Naive thymus-derived CD4-positive, alpha-beta T cell (primary cell): ENCODE measurements at places on chromosomes 1 and 21. TPM values are rescaled to one million over a fixed set of nuclear protein-coding genes. Genes with fewer than 3 reads are reported as not detected.

DNA sequence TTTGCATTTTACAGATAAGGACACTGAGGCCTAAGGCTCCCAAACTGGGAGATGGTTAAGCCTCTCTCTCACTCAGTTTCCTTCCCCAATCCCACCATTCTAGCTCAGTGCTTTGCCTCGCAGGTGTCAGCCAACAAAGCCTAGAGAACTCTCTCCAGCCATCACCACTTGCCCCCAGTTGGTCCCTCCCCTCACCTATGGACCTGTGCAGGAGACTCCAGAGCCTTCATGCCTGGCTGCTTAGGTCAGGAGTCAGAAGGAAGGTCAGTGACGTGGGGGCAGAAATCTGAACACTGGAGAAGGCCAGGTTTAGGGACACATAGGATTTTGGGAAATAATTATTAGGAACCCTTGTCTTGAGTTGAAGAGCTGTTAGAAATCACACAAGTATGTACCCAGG, 295.3 kb downstream of the PTPRU start:
- H3K27ac ChIP-seq: no peak overlapping the region
- H3K4me1 ChIP-seq: no peaks in the 10 kb centered on the region
- DNase-seq: no peak
- no peak overlapping the region for H3K4me3 ChIP-seq
- no peaks in the 10 kb centered on the region for H3K27me3 ChIP-seq
- H3K36me3 ChIP-seq: no peaks in the 10 kb centered on the region

DNA sequence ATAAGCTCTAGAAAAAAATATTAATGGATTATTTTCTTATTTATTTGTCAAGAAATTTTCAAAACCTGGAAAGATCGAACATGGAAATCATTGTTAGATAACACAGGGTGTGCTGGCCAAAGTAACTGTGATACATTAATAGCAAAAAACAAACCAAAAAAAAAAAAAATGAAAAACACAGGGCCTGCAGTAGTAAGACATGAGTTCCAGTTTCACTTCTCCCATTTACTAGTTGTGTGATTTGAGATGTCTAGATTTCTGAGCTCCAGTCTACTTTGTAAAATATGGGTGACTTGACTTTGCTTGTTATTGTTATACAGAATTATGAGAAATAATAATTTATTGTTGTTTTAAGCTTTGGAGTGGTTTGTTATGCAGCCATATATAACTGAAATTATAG, 13.6 kb downstream of the FAM177B start:
- H3K36me3 ChIP-seq: no peaks in the 10 kb centered on the region
- H3K27ac ChIP-seq: no peak overlapping the region
- H3K4me3 ChIP-seq: no peak overlapping the region
- no peaks in the 10 kb centered on the region for H3K27me3 ChIP-seq
- no peak for DNase-seq

GRCh38 chr1:191551019-191551418, 607.2 kb upstream of the RGS18 start:
- no peak overlapping the region for H3K4me3 ChIP-seq
- H3K27ac ChIP-seq: no peak overlapping the region
- H3K36me3 ChIP-seq: no peaks in the 10 kb centered on the region
- DNase-seq: no peak

DNA sequence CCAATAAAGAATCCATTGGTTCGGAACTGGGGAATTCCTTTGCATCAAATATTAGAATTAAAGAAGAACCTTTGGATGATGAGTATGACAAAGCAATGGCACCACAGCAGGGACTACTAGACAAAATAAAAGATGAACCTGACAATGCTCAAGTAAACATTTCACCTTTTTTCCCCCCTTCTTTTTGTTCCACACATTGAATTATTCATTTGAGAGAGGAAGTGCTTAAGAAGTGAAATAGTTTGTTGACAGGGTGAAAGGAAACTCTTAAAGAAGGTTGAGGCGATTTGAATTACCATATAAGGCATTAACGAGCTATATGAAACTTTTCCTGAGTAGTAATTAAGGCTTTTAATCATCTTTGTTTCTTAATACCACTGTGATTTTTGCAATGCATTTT, 93.1 kb downstream of the ZMYM4 start:
- H3K4me1 ChIP-seq: no peaks in the 10 kb centered on the region
- no peak overlapping the region for H3K27ac ChIP-seq
- H3K27me3 ChIP-seq: no peaks in the 10 kb centered on the region
- no peak overlapping the region for H3K4me3 ChIP-seq

GRCh38 chr21:17466166-17466565, 46.7 kb upstream of the CXADR start:
- H3K4me3 ChIP-seq: no peak overlapping the region
- no peaks in the 10 kb centered on the region for H3K27me3 ChIP-seq
- H3K36me3 ChIP-seq: no peaks in the 10 kb centered on the region
- DNase-seq: no peak
- no peaks in the 10 kb centered on the region for H3K4me1 ChIP-seq
- H3K27ac ChIP-seq: no peak overlapping the region

ODF2L gene
- 22.8 TPM for polyA plus RNA-seq

DNA sequence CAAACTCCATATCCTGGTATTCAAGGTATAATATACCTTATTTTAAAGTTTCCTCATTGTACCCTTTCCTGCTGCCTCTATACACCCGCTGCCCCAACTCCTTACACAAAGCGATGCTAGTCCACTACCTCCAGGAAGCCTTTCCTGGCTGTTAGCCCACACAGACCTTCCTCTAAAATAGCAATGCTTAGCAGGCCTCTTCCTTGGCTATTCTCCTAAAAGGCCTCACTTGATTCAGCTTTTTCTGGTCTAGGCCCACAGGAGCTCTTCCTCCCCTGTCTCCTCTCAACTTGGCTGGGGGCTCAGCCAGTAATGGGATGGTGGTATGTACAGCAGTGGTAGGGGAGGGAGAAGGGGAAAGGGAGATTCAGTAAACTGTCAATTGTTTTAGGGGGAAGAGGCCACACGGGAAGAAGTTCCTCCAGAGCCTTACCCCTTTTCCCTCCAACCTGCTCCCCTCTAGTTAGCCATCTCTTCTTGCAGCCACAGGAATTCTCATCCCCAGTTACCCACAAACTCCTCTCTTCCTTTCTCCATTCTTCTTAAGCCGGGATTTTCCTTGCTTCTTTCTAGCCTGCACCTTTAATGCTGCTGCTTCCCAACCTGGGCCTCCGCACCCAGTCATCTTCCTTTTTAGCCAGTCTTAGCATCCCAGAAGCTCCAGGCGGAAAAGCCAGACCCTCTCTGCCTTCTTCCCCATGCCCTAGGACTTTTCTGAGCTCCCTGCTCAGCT, 2.6 kb downstream of the LRRC41 start:
- H3K4me3 ChIP-seq: peak overlapping the region; percentile 83
- H3K36me3 ChIP-seq: peaks cover 34% of the 10 kb centered on the region
- no peak for DNase-seq
- no peaks in the 10 kb centered on the region for H3K27me3 ChIP-seq
